ENCODE measurements at places on chromosomes 7 and 10.
A peak's percentile ranks its signal among the peaks of the same experiment; 100 is the strongest.

- no peak for DNase-seq
These were observed 27.0 kb upstream of the TOMM7 start for GRCh38 chr7:22849662-22850061.

GRCh38 chr7:155426543-155427410 lies 31.2 kb upstream of the EN2 start:
- no peak for DNase-seq

DNA sequence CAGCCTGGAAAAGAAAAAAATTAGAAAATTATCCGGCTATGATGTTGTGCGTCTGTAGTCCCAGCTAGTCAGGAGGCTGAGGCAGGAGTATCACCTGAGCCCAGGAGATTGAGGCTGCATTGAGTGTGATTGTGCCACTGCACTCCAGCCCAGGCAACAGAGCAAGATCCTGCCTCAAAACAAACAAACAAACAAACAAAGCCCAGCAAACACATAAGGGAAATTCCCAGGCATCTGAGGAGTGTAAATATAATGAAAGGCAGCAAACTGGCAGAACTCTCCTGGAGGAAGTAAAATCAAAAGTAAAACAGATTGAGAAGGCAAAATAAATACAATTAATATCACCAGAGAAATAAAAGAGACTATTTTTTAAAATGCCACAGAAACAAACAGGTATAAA lies 84.5 kb upstream of the ITGB1 start:
- no peak for DNase-seq

DNA sequence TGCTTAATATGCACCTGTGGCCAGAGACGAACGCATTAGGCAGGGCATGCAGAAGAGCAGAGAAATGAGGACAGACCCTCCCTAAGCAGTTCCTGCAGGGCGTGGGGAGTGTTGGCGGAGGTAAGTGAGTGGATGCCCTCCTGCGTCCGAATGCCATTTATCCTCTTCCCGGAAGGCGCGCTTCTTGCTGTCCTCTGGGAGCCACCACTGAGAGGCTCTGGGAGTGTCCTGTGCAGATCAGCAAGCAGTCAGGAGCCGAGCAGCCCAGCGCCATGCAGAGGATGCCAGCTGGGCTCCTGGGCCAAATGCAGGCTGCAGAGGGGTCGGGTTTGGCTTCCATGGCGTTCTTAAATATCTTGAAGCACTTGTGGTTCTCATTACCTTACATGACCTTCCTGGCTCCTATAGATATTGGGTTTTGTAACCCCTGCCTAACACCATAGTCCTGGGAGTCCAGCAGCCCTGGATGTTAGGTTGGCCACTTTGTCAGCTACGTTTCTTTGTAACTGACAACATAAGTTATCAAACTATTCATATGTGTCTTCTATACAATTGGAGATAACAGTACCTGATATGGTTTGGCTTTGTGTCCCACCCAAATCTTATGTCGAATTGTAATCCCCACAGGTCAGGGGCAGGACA lies 30.0 kb upstream of the SLIT1 start:
- no peak for DNase-seq

DNA sequence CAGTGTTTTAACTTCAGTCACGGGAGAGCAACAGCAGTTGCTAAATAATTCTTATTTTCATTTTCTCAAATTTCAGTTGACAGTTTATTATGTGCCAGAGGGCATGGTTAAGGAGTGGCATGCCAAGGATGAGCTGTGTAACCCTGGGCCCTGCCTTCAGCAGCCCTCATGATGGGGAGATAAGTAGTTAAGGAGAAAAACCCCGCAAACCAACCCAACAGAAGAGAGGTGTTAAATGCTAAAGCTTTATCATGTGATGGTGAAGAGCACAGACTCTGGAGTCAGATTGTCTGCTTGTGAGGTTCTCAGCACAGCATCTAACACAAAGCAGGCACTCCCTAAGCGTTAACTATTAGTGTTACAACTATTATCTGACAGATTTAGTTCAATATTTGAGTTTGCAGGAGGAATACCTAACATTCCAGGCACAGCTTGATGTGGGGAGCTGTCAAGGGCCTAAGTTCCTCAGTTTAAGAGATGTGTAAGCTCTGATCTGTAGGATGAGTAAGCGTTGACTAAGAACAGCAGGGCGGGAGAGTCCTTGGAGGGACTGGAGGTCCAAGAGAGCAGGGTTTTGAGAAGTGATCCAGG lies 29.6 kb downstream of the STAM start:
- no peak for DNase-seq

GRCh38 chr7:41628901-41629300 lies 74.0 kb downstream of the INHBA start:
- no peak for DNase-seq

DNA sequence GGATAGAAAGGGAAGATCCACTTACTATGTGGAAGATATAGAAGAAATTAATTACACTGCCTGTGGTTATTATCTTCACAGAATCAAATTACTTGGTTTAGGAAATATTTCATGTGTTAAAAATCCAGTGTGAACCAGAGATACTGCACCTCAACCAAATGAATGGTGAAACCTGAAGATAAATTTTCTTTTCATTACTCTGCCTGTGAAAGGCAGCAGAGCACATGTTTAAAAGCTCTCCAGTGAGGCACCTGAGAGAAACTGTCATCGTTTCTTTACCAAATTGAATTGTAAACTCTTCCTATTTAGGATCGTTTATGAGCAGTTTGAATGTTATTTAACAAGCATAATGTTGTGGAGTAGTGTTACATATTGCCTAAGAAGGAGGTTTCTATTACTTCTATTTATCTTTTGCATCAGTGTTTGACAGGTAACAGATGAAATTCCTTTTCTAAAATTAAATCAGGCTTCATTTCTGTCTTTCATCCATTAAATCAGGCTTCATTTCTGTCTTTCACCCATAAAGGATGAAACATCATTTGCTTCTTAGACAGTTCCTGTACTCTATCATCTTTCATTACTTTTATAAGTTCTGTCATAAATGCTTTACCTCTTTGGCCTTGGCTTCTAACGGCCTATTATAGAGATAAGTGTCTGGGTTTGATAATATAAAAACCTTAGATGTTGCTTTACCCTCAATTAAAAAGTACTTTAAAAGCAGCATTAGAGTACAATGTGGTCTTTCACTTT lies 266.6 kb downstream of the NXPH1 start:
- no peak for DNase-seq

DNA sequence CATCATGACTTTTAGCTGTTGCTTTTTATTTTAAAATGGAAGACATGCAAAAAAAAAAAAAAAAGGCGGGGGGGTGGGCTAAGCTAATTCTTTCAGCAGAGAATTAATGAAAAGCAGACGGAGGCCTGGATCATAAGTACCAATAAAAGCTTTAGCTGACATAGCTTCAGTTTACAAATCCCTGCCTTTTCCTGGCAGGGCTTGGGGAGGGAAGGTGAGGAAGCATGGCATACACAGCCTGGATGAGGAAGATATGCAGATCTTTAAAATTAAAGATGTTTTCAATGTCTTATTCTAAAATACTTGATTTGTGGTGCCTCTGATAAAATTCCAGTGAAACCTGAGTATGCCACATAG lies 57.0 kb downstream of the ICA1 start:
- no peak for DNase-seq

DNA sequence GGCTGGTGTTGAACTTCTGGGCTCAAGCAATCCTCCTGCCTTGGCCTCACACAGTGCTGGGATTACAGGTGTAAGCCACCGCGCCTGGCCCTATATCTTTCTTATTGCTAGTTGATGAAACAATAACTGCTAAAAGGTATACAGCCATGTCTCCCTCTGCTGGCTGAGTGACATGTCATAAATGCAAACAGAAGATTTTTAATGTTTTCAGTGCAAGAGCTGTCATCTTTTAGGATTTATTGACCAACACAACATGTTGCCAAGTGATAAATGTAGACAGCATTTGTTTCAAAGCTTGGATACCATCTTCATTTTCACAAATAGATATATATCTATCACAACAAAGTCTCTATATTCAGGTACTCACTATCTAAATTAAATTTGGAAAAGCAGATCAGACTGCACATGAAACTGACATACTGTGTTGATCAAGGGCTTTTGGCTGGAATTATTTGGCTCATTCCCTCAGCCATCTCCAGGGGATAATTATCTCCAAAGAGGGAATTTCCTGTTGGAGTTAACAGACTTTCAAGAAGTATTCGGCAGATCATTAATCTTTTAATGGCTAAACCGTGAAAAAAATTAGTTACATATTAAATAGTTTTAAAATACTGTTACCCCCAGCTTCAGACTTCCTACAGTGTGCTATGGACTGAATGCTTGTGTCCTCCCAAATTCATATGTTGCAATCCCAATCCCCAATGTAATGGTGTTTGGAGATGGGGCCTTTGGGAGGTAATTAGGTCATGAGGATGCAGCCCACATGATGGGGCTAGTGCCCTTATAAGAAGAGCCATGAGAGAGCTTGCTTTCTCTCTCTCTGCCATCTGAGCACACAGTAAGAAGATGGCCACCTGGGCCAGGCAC lies 41.3 kb upstream of the SRPK2 start:
- peak; percentile 19 for DNase-seq

- DNase-seq: no peak
These were observed 8.8 kb downstream of the LYZL1 start for GRCh38 chr10:29297678-29298077.

DNA sequence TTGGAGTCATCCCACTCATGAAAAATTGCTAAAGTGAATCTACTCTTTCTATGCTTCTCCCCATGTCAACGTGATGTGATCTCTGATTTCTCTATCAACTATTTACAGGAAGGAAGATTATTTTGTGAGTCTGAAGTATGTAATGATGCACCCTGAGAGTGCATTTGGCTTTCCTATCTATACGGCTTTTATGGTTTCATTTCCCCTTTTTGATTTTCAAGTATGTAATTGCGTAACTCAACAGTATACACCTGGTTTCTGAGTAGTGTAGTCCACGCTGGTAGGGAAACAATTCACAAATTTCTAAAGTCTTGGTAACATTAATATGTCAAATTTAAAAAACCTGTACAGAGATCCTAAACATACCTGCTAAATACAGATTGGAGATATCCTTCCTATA lies 194.7 kb upstream of the SEMA3A start:
- no peak for DNase-seq

DNA sequence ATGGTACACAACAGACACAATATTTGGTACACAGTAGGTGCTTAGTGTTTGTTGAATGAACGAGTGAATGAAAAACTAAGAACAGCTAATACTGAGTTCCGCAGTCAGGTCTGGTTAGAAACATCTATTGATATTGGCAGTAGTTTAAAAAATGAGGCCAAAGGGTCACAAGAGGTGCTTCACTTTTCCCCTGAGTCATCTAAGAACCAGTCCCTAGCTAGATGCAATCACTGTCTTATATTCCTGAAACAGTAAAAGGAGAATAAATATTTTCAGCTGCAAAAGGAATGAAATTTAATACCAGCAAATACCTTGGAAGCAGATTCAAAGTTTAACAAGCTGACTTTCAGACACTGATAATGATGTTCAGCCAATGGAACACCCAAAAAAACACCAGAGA lies 54.5 kb downstream of the SCRN1 start:
- no peak for DNase-seq

DNA sequence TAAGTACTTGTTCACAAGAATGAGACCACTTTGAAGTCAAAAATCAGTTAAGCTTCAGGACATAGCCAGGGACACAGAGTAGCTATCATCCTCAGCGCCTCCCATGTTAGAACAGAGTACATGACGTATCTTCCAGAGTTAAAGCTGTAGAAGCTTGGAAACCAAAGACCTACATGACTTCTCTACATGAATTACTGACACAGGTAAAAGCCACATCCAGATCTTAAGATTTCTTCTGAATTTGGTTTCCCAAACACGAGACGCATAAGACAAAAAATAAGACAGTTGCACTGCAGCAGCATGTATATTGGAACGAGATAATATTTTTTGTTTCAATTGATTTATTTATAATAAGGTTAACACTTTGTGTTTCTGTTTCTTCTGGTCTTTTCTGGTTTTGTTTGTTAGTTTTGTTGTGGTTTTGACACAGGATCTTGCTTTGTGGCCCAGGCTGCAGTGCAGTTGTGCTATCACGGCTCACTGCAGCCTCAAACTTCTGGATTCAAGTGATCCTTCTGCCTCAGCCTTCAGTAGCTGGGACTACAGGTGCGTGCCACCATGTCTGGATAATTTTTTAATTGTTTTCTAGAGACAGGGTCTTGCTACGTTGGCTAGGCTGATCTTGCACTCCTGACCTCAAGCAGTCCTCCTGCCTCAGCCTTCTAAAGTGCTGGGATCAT lies 10.2 kb upstream of the EPC1 start:
- no peak for DNase-seq

GRCh38 chr10:71124921-71125748 lies 87.2 kb upstream of the UNC5B start:
- DNase-seq: no peak

- no peak for DNase-seq
These were observed 57.5 kb downstream of the SH3PXD2A start for GRCh38 chr10:103797857-103798256.

- no peak for DNase-seq
These were observed 31.6 kb downstream of the TMEM120A start for GRCh38 chr7:75962607-75963380.

DNA sequence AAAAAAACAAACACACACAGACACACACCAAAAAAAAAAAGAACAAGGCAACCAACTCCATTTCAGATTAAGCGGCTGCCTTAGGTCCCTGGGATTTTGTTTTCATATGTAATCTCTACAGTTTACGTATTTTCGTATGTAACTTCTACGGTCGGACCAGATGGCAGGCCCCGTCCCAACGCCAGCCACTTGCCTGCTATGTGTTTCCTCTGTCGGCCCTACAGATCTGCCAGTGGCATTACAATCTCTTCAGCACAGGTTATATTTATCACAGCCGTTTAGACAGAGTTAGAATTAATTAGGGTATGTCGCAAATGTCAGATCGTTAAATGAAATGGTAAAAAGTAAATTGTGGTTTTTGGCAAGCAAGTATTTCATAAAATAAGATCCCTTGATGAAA lies 99.3 kb downstream of the DNAJB6 start:
- no peak for DNase-seq

DNA sequence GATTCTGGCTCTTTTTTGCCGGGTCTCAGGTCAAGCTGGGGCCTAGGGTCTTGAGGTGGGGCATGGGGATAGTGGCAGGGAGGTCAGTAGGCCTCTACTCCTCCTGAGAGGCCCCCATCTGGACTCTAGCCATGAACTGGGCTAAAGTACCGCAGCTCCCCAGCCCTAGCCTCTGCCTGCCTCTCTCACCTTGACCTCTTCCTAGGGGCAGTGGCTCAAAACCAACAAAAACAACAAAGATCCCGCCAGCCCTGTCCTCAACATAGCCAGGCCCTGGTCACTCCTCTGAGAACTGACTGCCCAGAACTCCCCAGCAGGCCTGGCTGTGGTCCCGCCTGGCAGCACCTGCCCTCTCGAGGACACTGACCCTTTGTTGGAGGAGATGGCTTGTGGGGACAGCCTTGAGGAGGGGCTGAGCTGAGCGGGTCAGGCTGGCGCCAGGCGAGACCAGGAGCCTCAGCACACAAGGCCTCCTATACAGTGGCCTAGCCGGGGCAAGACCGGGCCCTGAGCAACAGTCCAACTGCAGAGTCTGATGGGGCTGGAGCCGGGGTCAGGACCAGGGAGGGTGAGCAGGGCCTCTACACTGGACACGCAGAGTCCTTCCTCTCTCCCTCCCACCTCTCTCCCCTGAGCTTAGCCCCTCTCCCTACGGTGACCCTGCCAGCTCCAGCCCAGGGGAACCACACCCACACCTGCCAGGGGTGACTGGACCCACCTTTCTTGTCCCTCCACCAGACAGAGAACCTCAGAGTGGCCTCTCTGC lies 11.6 kb upstream of the PPIF start:
- DNase-seq: no peak

GRCh38 chr7:142405122-142405765 lies 147.4 kb upstream of the PRSS58 start:
- no peak for DNase-seq

GRCh38 chr10:129079705-129080104 lies 387.3 kb upstream of the MGMT start:
- no peak for DNase-seq
